ENCODE measurements at places on chromosomes 6 and 20. TPM values are rescaled to one million over a fixed set of nuclear protein-coding genes. Genes with fewer than 3 reads are reported as not detected.

DNA sequence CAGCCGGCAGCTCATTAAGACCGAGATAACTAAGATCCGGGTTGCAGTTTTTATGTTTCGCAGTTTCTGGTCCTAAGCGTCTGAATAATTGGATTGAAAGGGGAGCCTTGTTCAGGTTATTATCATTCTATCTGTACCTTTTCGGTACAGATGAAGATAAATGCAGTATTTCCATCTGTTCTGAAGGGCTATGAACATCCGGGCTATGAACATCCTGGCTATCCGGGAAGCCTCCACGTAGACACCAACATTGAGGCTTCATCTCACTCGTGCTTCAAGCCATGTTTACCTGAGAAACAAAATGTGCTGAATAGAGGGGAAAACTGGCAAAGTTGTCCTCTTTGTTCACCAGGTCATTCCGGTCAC, 399 bp upstream of the REPS1 start:
- peak; percentile 37 for ATAC-seq

DNA sequence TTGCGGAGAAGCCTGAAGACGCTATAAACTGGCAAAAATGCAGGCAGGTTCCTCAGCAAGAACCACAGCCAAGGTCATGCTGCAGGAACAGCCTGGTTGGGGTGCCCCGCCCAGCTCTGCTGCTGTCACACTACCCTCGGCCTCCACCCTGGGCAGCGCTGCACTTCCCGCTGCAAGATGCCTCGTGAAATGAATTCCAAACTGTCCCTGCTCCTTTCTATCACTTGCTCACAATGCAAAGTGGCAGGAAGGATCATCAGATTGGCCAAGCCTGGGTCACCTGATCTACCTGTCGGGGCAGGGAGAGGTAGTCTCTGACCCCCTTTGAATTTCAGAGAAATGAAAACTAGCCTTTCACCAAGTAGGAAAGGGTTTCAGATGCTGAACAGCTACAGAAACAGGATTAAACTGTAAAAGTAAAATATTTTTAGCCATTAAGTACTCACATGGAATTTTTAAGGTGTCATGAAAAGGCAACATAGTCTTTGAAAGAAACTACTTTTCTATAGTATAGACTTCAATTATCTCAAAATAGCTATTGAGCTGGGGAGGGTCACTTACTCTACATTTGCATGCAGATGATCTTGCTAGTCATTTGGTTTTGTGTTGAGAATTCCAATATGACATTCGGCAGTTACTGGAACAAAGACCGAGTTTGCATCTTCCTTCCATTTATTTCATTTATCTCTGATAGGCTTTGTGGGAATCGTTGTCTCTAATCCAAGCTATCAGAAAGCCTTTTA, 236.4 kb upstream of the ASCC3 start:
- ATAC-seq: no peak

- no peak for ATAC-seq
These were observed 45.6 kb upstream of the RAB23 start for GRCh38 chr6:57267586-57268293.

DNA sequence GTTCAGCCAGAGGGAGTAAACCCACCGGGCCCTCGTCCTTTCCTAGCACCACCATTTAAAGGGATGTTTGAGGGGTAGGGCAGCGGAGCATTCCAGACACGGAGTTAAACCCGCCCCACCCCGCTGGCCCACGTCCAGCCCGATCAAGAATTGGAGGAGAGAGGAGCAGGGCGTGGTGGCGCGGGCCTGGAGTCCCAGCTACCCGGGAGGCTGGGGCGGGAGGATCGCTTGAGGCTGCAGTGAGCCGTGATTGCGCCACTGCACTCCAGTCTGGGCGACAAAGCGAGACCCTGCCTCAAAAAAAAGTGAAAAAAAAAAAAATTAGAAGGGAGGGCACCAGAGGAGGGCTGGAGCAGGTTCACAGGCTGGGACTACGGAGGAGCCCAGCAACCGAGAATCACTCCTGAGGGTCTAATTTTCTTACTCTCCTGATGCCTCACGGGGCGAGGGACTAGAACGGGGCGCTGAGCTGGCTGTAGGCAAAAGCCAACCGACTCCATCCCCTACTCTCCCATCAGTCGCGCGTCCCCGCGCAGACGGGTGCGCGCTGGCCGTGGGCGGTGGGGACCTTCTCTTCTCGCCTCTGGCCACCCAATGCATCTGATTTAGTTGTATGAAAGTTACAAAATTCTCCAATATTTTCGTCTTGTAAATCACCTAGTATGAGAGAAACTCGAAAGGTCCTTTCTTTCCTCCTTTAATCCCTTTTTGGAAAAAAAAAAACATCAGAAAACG, 6.1 kb upstream of the HSPA1B start:
- peak; percentile 12 for ATAC-seq

GRCh38 chr6:14722704-14723103, 523.2 kb upstream of the JARID2 start:
- no peak for ATAC-seq

DNA sequence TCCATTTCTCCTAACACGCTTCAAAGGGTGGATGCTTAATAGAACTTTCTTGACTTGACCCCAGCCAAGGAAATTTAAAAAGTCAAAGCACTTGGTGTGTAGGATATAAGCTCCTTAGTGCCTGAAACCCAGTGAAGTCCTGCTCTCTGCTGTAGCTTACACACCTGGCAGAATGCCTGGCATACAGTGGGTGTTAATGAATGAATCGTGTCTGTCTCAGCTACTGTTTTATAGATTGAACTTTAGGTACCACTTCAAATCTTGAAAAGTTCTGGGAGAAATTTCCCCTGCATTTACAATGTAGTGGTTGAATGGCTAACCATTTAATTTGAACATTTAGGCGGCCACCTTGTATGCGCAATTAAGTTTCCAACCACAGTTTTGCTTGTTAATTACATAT, 70.5 kb upstream of the ZNF217 start:
- ATAC-seq: peak; percentile 37

CLPSL1 gene
- not detected for total RNA-seq

DNA sequence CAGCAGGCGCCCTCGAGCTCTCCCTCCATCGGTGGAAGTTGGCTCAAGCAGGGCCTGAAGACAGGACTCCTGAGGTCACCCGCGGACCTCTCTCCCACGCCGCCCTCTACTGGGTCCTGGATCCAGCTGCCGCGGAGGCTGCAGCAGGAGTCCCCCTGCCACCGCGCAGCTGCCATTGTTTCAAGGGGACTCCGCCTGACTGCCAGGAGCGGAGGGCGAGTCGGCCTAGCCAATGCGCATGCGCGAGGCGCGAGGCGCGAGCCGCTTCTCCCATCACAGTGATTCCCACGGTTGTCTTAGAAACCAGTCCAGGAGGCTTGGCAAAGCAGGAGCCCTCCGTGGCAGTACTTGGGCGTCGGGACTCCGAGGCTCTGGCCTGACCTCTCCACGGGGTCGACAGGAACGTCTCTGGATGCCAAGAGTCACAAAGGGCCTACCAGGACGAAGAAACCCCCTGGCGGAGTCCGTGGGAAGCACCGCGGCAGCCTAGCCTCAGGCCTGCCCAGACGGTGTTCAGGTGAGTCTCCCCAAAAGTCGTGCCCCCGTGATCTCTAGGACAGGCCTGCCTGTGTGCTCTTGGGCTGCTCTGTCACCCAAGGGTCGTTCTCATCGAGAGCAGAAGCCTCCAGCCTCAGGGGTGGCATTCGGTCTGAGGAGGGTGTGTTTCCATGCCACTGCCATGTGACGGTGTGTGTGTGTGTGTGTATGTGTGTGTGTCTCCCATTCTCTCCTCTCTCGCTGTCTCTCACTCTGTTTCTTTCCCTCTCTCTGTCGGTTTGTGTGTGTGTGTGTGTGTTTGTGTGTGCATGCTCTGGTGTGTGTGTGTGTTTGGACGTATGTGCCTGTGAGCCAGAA, 290.6 kb upstream of the ZNF337 start:
- peak; percentile 93 for ATAC-seq

DNA sequence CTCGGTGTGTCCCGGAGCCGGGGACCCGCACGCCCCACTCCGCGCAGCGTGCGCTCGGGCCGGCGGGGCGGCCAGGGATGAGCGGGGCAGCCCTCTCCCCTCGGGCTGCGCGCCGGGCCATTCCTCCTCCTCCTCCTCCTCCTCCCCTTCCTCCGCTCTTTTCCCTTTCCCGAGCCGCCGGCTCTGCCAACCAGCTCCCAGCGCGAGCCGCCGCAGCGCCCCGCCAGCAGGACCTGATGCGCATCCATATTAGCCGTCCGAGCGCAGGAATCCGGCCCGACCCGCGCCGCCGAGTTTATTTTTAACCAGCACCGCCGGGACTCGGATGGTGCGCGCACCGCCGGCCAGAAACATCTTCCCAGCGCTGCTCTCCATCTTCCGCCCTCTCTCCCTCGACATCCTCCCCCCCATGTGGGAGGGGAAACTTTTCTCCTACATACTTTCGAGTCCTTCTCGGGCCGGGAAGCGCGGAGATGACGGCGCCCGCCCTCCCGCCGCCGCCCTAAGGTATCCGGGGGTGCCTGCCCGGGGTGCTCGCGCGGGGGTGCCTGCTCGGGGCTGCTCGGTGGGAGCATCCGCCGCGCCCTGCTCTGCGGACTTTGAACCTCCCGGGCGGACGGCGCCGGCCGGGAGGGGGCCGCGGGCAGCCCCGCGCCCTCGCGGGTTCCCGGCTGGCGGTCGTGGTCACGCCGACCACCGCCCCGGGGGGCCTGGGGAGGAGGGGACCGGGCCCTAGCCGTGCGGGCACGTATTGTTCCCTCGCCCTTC, 619 bp downstream of the RREB1 start:
- ATAC-seq: peak; percentile 28

DNA sequence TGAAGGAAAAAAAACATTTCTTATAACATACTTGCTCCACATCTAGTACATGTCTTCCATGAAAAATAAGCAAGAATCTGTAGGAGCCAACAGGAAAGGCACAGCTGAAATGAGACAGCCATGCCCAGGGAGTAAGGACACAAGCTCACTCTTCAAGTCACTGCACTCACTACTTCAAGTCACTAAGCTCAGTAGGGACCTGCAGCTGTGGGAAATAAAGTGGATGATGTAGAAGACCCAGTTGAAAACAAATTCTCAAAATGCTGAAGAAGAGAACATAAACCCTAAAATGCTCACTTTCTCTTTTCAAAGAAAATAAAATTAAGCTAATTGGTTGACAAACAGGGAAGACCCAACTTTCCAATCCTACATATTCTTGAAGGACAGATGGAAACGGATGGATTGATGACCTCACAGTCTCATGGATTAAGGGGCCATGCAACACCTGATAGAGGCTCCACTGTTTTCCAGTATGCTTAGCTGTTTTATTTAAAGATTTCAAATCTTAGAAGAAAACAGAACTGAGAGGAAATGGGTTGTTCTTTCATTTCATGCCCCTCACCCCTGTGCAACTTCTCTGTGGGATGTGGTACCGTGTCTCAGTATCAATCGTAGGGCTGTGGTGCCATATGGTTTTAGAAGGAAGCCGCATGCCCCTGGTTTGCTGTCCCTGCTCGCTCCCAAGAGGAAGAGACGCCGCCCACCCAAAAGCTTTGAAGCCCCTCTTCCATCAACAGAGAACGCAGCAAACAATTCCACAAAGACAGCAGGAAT, 133.3 kb downstream of the WDR27 start:
- ATAC-seq: no peak

- ATAC-seq: no peak
These were observed 121.1 kb downstream of the CDKAL1 start for GRCh38 chr6:20655317-20655716.

GRCh38 chr6:120735641-120736040, 598.6 kb downstream of the TBC1D32 start:
- no peak for ATAC-seq

- no peak for ATAC-seq
These were observed 159.3 kb downstream of the NFATC2 start for GRCh38 chr20:51382986-51383821.

All from motor neuron (in vitro differentiated cells).